Naive thymus-derived CD8-positive, alpha-beta T cell (primary cell): ENCODE measurements at places on chromosomes 6 and 20. TPM values are rescaled to one million over a fixed set of nuclear protein-coding genes. Genes with fewer than 3 reads are reported as not detected.

Gene GHRH
- total RNA-seq: not detected

Gene DNAH8
- not detected for total RNA-seq

Gene TAGAP
- 54.5 TPM for total RNA-seq

Gene DOK5
- total RNA-seq: not detected

Gene CRIP3
- 4.1 TPM for total RNA-seq

Gene EPB41L1
- total RNA-seq: 0.36 TPM

Gene MYMX
- not detected for total RNA-seq

Gene KCNK5
- 0.16 TPM for total RNA-seq

Gene GID8
- total RNA-seq: 61.2 TPM

Gene CST4
- total RNA-seq: not detected

Gene UQCC2
- total RNA-seq: 23.3 TPM

Gene BIRC7
- total RNA-seq: not detected

Gene SOX18
- total RNA-seq: not detected

Gene RAB44
- total RNA-seq: not detected

Gene CCN6
- total RNA-seq: not detected

Gene EBF4
- total RNA-seq: 14.9 TPM

Gene PAX1
- total RNA-seq: not detected

Gene PTGIS
- not detected for total RNA-seq

Gene POM121L2
- total RNA-seq: not detected

Gene ABHD16B
- not detected for total RNA-seq
